Effector CD4-positive, alpha-beta T cell (primary cell): ENCODE measurements at places on chromosomes 11 and 22.

- DNase-seq: no peak
These were observed 130.0 kb downstream of the PARVA start for GRCh38 chr11:12507391-12507790.

DNA sequence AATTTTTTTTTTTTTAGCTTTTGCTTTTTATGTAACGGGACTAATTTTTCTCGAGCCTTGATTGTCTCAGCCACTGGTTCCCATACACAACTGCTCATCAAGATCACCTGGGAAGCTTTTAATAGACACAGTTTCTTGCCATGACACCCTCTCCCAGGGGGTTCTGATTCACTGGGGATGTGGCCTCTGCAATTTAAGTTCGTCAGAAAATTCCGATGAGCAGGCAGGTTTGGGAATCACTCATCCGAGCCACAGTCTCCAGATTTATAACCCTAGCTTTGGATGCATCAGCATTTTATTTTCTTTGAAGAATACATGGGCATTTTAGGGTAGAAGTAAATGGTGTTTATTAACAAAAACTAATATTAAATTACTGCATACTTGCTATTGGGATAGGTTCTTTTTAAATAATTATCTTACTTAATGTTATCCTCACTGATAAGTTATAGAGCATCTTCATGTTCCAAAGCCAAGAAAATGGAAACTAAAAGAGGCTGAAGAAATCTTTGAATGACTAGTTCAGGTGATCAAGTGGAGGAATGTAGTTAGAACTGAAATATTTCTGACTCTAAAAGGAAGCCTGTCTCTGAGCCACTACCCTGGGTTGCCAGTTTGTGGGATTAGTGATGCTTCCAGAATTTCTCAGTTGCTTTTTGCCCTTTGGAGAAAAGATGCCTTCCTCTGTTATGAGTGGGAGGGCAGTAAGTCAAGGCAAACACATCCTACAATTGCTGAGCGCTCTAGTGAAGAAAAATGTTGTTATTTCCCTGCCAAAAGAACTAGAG, 319.0 kb downstream of the DDX10 start:
- no peak for DNase-seq

DNA sequence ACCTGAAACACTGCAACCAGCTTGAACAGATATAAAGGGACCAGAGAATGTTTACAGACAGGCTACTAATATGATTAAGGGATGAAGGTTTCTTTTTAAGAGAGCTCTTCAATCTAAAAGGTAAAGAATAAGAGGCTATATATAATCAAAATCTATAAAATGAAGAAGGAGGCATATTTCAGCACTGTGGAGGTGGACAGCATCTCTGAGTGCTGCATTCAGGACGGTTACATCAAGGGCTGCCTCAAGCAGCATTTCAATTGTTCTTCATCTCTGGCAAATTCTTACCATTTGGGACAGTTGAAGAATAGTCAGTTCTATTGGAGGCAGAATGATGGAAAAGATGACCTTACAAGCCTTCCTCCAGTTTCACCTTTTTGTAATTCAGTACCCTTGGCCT, 139.6 kb upstream of the LMO1 start:
- no peak for DNase-seq

DNA sequence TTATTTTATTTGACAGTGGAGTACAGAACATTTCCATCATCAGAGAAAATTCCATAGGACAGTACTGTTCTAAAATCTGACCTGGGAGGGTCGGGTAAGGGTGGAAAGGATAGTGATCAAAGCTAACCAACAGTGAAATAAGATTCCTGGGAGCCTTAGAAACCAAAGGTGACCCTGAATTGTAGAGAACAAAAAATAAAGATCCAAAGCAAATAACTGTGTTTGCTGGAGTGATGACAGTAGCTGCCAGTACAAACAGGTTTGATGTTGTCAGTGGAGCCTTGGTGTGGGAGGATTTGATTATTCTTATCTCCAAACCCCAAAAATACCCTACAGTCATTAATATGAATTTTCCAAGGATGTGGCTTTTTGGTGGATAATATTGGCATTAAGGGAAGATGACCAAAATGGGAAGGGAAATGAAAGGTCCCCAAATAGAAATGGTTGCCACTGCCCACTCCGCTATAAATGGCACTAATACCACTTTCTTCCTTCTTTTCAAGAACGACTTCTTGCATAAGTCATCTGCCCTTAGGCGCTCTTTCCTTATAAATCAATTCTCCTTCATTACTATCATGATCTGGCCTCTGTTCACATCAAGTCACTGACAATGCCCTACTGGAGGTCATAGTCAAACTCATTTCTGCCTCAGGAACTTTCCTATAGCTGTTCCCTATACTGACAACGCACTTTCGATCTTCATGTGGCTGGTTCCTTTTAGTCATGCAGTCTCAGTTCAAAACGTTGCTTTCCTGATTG, 44.4 kb downstream of the EHF start:
- no peak for DNase-seq

DNA sequence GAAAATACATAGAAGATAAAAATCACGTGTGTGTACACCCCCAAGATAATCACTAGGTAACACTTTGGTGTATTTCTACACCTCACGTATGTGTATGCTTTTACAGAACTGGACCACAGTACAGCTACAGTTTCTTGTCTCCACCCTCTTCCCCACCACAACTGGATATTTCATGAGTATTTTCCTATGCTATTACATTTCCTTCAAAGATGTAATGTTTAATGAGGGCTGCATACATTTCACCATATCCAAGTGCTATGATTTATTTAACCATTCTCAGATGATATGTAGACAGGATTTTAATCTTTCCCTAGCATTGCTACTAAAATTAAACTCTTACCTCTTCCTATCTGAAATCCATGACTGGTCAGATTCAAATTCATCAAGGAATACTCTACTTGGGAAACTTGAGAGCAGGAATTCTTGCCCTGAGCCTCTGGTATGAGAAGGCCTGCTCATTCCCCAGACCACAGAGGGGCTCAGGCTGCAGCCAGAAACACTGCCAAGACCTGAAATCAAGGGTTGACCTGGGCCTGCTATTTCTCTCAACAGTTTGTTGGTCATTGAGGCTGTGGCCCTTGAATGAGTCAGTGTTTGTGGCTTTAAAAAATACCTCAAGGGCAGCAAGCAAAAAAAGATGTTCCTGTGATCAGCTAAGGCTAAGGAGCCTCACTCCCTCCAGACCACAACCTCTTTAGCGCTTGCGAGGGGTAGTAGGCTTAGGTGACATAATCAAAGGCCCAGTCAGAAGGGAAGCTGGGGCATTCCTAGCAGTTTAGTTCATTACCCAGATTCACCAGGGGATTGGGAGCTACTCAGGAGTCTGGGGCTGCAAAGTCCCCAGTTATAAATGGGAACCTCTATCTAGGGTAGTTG, 55.5 kb downstream of the ABTB2 start:
- no peak for DNase-seq

DNA sequence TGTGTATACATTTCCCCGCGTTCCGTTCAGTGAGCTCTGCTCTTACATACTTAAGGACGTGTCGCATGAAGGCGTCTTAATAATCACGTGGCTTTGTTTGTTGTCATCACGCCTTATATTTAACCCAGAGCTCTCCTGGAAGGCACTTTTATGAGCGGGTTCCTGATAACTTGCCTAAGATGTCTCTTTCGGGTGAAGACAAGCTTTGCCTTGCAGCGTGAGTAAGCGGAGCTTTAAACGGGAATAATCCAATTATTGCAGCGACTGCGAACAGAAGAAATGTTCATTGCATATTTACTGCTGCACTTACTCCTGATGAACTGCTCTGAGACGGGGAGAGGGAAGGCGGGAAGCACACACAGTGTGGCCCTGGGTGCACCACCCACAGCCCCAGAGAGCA, 1128.2 kb downstream of the BRD1 start:
- DNase-seq: no peak

- no peak for DNase-seq
These were observed 10.2 kb upstream of the OOSP4A start for GRCh38 chr11:59953463-59954218.

GRCh38 chr11:79375818-79376550, 64.8 kb downstream of the TENM4 start:
- no peak for DNase-seq

DNA sequence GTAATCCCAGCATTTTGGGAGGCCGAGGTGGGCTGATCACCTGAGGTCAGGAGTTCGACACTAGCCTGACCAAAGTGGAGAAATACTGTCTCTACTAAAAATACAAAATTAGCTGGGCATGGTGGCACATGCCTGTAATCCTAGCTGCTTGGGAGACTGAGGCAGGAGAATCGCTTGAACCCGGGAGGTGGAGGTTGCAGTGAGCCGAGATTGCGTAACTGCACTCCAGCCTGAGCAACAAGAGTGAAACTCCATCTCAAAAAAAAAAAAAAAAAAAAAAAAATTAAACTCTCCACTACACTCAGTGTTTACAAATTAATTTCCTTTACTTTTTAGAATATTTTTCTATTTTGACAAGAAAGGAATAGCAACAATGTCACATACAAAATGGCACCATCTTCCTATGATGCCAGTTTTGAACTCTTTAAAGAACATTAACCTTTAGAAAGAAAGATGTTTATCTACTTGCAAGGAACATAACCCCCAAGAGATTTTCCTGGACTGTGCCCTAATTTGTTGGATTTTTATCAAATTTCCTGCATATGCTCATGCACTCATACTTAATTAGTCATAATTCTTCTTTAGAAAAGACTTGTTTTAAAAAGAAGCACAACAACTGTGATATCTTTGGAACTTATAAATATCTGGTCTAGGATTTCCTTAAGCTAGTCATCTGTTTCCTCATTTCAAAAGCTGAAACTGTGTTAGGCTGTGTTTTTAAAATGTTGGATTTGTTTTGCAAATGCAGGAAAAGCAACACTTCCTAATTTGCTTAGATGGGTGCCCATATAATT, 22.6 kb upstream of the HIPK3 start:
- DNase-seq: no peak

DNA sequence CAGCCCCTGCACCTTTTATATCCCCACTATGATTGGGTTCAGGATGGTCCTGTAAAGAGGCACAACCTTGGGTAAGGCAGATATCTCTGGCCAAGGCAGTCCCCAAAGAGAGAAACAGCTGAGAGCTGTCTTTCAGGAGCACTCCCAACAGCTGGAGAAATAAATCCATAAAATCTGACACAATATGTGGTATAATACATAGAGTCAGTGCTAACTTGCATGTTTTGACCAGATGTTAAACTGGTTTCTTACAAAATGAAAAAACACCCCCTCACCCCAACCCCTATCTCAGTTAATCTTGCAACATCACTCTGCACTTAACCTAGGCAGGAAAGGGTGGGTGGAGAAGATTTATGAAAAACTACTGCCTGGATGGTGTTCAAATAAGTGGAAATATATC, 44.0 kb upstream of the C11orf87 start:
- DNase-seq: no peak

- no peak for DNase-seq
These were observed 83.3 kb upstream of the PICALM start for GRCh38 chr11:86152006-86152862.
